ENCODE measurements at places on chromosomes 12 and 14.

- no peak for DNase-seq
Measured at GRCh38 chr14:23115039-23115731, 3.9 kb downstream of the CEBPE start.

- peak; percentile 55 for DNase-seq
Measured at GRCh38 chr12:1836854-1837421, 16.6 kb downstream of the LRTM2 start.

- DNase-seq = no peak
Measured at GRCh38 chr14:89309670-89310177, 107.3 kb downstream of the FOXN3 start.

GRCh38 chr12:70379846-70380245 lies 13.8 kb downstream of the KCNMB4 start:
- DNase-seq = no peak

- no peak for DNase-seq
Measured at GRCh38 chr12:119440803-119441360, 106.4 kb downstream of the CCDC60 start.

GRCh38 chr12:131608740-131609690 lies 101.9 kb upstream of the SFSWAP start:
- DNase-seq = peak; percentile 83

DNA sequence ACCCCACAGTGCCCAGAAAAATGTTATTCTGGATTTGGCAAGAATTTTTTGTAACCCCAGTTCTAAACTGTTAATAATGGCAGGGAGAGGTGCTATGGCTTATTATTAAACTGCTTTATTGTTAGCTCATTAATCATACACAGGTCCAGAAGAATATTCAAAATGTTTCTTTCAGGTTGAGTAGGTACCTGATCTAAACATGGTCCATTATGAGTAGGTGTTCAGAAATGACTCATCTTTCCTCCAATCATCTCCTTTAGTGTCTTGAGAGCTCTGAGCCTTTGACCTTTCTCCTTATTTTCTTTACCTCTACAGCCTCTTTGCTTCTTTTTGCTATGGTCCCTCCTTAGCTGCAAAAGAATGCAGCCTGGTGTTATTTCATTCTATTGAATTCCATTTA lies 211.0 kb upstream of the GARIN6 start:
- DNase-seq = no peak

DNA sequence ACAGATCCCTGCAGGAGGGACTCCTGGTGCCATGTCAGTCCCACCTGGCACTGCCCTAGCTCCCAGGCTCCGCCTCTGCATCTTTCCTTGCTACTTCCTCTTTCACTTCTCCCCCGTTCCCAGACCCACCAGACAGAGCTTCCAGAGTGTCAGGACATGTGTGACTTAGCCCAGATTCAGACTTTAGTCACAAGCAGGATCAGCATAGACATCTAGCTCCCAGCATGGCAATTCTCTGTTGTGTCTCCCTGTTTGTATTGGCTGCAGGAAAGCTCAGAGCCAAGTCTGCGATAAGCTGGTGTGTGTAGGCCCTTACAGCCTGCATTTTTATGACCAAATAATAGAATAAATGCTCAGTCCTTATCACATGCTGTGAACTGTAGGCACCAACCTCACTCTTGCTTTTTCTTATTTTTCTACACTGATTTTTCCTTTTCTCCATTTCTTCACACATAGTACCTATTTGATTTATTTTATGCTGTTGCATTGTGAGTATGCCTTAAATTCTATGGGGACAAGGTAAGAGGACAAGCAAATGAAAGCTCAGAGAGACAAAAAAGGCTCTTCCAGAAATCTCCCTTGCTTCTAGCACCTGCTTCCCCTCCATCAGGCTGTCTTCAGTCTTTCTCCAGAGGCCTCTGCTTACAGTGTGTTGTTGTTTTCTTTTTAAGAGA lies 5.9 kb downstream of the DHRS2 start:
- DNase-seq = no peak

GRCh38 chr14:95043314-95043713 lies 114.0 kb downstream of the DICER1 start:
- no peak for DNase-seq

GRCh38 chr12:7114851-7115250 lies 5.8 kb upstream of the C1RL start:
- DNase-seq = no peak

GRCh38 chr14:65360144-65360784 lies 52.3 kb upstream of the FUT8 start:
- DNase-seq = no peak

GRCh38 chr14:79352076-79352630 lies 859.2 kb downstream of the DIO2 start:
- DNase-seq = no peak

DNA sequence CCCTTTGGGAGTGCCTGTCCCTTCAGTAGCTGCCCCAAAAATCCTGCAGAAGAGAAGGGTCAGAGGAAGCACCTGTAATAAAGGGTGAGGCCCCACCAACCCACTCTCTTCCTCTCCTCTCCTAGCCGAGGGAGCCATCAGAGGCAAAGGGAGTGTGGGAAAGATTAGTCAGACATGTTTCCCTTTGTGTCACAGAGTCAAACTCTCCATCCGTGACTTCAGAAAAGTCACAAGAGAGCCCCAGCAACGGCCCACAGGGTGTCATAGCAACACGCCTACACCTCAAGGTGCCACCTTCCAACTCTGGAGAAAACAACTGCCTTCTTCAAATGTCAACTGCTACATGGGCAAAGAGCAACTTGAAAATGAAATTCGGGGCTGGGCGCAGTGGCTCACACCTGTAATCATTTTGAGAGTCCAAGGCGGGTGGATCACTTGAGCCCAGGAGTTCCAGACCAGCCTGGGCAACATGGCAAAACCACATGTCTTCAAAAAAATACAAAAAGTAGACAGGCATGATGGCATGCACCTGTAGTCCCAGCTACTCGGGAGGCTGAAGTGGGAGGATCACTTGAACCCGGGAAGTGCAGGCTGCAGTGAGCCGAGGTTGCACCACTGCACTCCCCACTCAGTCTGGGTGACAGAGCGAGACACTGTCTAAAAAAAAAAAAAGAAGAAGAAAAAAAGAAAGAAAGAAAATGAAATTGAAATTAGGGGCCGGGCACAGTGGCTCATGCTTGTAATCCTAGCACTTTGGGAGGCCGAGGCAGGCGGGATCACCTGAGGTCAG lies 17.7 kb upstream of the CD27 start:
- DNase-seq = no peak

DNA sequence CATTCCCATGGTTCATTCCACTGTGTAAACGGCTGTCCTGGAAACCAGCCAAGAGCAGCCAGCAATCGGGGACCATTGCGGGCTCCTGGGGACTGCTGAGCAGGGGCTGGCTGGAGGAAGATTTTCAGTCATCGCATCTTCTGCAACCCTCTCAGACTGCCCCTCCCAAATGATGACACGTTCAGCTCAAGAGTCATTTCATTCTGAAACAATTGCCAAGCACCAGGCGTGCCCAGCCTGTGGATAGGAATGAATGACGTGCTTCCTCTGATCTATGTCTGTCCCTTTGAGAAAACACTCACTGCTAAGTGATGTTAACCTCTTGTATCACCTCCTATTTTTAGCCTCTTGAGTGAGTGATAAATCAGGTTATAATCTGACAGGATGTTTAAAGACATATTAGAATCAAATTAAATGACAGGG lies 62.0 kb downstream of the NDUFA12 start:
- no peak for DNase-seq

DNA sequence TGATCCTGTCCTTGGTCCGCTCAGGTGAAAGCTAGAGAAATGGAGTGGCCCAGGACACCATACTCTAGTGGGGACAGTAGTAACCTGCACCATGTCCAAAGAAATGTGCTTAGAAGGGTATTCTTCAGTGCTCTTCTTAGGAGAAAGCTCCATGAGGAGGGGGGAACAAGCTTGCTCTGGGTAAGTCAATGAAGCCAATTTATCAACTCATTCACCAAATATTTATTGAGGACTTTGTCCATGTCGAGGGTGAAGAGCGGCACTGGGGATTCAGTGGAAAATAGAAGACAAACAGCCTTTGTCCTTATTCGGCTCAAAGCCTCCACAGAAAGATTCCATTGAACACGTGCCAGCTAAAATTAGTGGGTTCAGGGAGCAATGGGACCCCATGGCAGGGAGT lies 677.8 kb downstream of the BCL11B start:
- no peak for DNase-seq

GRCh38 chr12:61891632-61892031 lies 368.6 kb upstream of the USP15 start:
- no peak for DNase-seq

GRCh38 chr12:105107171-105107493 lies 399 bp upstream of the WASHC4 start:
- no peak for DNase-seq

- no peak for DNase-seq
Measured at GRCh38 chr12:98803468-98804209, 158.5 kb downstream of the APAF1 start.

DNA sequence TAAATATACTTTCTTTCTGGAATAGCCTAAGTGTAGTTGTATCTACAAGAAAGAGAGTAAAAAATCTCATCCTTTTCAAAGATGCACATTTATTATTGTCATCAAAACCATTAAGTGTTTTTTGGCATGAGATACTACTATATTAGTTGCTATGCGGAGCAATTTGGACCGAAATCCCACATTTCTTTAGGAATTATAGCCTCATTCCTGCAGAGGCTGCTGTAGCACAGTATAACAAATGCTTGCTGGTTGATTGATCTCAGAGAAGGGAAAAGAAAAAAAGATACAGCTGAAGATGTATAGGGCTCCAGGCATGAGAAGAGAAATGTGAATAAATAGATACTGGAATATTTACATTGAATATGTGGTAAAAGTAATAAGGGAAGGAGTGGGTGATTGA lies 36.0 kb downstream of the RHOJ start:
- no peak for DNase-seq

GRCh38 chr12:109592905-109593272 lies 19.3 kb downstream of the MVK start:
- no peak for DNase-seq

GRCh38 chr14:41062826-41063225 lies 543.9 kb upstream of the LRFN5 start:
- no peak for DNase-seq

DNA sequence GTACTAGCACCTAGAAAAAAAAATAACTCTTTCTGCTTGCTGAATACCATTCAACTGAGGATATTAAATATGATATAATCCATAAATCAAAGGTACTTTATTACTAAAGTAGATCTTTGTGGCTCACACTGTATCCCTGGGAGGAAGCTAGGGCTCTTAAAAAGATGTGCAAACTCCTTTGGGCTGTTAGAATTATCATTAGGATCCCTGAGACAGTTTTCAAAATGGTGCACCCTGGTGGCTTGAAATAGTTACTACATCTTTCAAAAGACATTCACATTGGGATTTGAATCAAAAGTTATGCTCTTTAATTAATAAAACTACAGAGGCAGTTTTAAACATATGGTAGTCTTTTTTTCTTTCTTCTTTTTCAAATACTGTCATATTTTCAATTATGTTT lies 228.5 kb upstream of the G2E3 start:
- no peak for DNase-seq

GRCh38 chr12:58269476-58269875 lies 328.1 kb downstream of the ATP23 start:
- DNase-seq = no peak

- DNase-seq = no peak
Measured at GRCh38 chr14:29743531-29743930, 184.1 kb downstream of the PRKD1 start.

DNA sequence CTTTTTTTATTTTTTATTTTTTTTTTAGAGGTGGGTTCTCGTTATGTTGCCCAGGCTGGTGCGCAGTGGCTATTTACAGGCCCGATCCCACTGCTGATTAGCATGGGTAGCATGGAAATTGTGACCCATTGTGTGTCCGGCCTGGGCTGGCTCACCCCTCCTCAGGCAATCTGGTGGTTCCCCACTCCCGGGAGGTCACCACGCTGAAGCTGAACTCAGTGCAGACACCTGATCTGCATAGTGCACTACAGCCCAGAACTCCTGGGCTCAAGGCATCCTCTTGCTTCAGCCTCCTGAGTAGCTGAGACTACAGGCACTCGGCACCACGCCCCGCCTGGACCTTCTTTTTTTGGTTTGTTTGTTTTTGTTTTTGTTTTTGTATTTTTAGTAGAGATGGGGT lies 5.5 kb upstream of the CD4 start:
- DNase-seq = no peak

DNA sequence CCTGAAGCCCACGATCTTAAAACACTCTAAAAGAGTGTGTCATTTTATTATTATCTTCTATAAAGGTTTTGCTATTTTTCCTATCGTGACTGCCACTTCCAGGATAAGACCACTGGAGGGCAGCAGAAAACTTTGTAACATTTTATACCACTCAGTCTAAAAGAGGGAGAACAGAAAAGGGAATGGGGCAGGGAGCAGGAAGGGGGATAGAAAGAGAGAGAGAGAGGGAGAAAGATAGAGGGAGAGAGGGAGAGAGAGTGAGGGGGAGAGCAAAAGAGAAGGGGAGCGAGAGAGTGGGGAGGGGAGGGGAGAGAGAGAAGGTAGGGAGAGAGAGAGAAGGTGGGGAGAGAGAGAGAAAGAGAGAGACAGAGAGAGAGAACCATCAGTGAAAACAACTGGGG lies 2.0 kb upstream of the ART4 start:
- peak; percentile 72 for DNase-seq

DNA sequence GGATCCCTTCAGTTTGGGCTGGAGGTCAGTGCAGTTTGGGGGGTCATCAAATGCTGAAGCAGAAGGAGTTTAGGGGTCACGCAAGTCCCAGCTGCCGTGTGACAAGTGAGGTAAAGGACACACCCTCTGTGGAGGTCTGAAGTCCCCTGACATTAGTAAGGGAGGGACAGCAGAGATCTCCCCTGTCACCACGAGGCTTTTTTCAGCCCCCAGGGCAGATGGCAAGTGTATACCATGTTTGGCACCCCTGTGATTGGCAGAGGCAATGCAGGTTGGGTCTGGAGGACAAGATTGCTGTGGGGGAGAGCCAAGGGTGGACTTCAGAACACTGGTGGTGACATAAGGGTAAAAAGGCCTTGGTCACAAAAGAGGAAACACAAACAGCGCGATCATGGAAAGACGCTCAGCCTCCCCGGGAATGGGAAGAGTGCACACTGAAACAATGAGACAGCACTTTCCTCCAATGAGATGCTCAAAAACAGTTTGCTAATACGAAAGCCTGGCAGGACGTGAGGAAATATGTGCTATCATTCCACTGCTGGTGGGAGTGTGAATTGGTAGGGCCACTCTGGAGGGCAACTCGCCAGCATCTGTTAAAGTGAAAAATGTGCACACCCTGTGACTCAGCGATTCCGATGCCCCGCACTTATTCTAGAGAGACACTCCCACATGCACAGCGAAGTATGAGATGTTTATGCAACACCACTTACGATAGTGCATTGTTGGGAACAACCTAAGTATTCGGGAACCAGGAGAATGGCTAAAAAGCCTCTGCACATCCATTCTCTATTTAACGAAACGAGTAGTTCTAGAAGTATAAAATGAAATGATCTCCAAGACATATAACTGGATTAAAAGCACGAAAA lies 14.4 kb upstream of the CD27 start:
- no peak for DNase-seq

Measured in iPS-NIHi11 (cell line).